Ammon's horn (tissue), 1 donor: ENCODE measurements at places on chromosomes 3 and 15.

- no peak for DNase-seq
Observed at GRCh38 chr3:103295974-103296570, 861.3 kb downstream of the ZPLD1 start.

DNA sequence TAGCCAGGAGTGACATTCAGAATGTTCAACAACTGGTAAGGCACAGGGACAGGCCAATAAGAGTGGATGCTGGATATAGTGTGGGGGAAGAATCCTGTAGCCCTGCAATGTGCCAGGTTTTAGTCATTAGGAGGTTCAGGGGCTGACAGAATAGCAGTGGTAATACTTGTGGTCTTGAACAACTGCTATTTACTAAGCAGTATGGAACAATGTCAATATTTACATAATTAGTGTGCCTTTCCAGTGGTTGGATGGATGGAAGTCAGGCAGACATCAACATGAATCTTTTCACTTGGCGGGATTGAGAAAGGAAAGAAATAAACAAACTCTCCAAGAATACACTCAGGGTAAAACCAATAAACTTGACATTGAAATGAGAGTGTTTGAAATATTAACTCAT, 55.1 kb downstream of the OTOL1 start:
- no peak for DNase-seq

GRCh38 chr3:181693280-181693679, 18.4 kb upstream of the SOX2 start:
- no peak for DNase-seq

- no peak for DNase-seq
Observed at GRCh38 chr3:140370686-140371085, 307.2 kb upstream of the TRIM42 start.

- peak; percentile 66 for DNase-seq
Observed at GRCh38 chr3:38843898-38844297, 27.9 kb upstream of the SCN10A start.

DNA sequence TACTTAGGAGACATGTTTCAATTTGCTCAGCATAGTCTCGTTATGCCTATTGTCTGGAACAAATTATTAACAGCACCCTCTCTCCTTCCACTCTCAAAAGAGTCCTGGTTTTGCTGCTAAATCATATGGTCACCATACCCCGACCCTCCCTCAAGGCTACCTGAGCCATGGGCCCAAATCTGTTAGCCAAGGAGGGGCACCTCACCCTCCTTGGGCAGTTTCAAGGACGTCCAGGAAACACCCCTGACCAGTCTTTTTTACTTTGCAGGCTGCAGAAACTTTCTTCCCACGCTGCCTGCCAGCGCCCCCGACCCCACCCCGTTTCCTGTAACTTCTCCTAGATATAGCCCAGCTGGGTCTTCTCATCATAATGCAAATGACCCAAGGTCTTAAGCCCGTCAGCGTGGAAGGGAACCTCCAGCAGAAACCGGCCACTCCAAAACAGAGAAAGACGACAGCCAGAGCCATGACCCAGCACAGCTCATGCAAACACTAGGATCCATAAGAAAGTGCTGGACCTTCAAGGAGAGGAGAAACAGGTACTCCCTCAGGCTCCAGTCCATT, 62.3 kb downstream of the ADCY5 start:
- no peak for DNase-seq

DNA sequence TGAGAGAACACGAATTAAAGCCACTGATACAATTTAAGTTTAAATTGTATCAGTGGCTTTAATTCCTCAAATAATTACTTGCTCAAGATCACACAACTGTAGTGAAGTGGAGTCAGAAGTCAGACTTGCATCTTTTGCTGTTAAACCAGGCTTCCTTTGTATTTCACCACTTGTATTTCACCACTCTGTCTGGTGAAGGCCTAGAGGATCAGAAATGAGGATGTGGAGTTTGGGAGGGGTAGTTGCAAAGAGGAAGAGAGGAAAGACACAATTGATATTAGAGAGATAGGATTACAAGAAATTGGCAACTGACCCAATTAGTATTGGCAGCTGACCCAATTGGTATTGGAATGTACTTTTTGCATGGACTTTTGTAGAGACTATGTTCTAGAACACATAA, 288.1 kb upstream of the GPR149 start:
- no peak for DNase-seq

GRCh38 chr15:81781395-81781794, 264.4 kb downstream of the MEX3B start:
- DNase-seq = no peak

DNA sequence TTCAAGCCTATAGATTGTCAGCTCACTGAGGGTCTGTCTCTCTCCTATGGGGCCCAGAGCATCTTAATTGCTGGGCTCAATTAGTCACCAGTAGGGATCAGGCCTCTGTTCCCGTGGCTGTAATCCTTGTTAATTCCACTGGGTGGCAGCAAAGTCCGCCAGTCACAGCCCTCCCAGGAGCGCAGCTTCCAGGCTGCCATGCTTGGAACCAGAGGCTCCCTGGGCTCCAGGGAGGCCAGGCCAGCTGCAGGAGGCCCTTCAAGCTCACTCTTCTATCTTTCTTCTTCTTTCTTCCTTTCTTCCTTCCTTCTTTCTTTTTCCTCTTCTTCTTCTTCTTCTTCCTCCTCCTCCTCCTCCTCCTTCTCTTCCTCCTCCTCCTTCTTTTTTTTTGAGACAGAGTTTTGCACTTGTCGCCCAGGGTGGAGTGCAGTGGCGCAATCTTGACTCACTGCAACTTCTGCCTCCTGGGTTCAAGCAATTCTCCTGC, 14.4 kb downstream of the RNU5B-1 start:
- peak; percentile 90 for DNase-seq

- DNase-seq = no peak
Observed at GRCh38 chr3:6567241-6567640, 293.7 kb upstream of the GRM7 start.

- peak; percentile 45 for DNase-seq
Observed at GRCh38 chr15:31387479-31388118, 61.0 kb downstream of the KLF13 start.

DNA sequence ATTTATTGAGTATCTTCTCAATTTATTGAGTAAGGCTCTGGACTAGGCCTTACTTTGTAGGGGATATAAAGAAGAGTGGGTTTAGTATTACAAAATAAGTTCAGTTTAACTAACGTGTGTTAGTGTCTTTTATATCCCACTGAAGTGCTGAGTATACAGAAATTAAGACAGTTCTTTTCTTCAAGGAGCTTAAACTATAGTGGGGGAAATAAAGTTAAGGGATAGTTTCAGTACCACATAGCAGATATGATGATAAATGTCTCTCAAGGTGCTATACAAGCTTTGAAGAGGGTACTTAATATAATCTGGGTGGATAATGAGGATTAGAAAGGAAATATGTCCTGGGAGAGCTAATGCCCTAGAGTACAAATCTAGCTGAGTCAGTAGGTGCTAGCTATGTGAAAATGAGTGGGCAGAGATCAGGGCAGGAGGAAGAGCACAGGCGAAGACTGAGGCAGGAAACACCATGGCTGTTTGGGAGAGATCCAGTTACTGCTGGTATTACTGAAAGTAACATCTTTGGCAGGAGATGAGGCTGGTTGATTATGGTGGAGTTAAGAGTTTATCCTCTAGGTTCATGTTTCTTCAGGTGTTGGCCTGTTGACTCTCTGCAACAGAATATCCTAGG, 46.0 kb downstream of the TEX9 start:
- DNase-seq = no peak

DNA sequence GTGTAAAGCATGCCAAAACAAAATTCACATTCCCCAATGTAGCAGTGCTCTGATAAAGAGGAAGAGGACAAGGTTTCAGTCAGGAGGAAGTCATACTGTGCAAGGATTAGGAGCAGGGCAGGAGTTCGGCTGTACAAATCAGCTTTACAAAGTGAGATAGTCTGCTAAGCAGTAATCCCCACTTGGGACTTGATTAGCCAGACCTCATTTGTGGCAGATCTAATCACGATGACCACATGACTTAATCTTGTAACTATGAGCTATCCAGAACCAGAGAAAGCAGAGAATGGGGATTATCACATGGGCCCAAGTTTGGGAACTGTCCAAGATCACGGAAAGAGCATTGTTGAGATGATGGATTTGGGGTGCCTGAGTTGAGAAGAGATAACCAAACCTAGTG, 7.8 kb downstream of the DCBLD2 start:
- no peak for DNase-seq

GRCh38 chr3:169529013-169529412, 134.5 kb downstream of the MECOM start:
- DNase-seq = no peak

DNA sequence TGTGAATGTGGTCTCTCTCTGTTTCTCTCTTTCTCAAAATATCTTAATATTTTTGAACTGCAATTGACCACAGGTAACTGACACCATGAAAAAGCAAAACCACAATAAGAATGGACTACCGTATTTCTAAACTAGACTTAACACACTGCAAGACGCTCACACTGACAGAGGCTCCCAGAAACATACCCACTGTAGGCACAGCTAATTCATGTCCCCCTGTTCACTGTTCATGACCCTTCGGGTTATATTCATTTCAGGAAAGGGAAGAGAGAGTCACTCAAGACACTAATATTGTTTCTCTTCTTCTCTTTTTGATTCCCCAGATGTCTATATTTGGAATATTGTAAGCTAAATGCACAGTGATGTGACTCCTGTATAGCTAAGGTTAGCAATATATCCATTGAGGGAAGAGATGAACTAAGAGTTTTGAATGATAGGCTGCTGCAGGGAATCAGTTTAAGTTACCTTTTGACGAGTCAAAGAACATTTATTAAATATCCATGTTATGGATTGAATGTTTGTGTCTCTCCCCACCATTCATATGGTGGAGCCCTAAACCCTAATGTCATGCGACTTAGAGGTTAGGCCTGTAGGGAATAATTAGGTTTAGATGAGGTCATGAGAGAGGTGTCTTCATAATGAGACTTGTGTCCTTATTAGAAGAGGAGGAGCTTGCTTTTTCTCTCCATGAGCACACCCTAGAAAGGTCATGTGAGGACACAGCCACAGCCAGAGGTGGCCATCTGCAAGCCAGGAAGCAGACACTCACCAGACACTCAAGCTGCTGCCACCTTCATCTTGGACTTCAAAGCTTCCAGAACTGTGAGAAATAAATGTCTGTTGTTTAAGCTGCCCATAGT, 216.6 kb upstream of the GRM7 start:
- DNase-seq = no peak

- DNase-seq = peak; percentile 61
Observed at GRCh38 chr15:82044373-82045178, 1.2 kb downstream of the MEX3B start.

DNA sequence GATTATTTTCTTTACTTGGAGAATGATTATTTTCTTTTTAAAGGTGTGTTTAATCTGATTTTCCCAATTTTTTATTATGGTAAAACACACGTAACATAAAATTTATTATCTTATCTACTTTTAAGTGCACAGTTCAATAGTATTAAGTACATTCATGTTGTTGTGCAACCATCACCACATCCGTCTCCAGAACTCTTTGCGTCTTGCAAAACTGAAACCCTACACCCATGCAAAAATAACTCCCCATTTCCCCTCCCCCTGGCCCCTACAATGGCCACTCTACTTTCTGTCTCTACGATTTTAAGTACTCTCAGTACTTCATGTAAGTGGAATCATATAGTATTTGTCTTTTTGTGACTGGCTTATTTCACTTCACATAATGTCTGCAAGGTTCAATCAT, 230.7 kb downstream of the SATB1 start:
- no peak for DNase-seq

- DNase-seq = no peak
Observed at GRCh38 chr15:71572452-71573053, 237.8 kb upstream of the NR2E3 start.

DNA sequence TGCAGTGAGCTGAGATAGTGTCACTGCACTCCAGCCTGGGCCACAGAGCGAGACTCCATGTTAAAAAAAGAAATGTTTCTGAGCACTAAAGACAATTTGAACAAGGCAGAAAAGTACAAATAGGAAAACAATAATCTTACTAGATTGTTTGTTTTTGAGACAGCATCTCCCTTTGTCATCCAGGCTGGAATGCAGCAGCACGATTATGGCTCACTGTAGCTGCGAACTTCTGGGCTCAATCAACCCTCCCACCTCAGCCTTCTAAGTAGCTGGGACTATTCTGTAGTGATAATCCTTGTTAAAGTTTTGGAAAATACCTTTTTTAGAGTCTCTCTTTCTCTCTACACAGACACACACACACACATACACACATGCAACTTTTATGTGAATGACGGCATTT, 107.1 kb downstream of the LPP start:
- no peak for DNase-seq

- no peak for DNase-seq
Observed at GRCh38 chr3:177145954-177146353, 51.3 kb downstream of the TBL1XR1 start.

DNA sequence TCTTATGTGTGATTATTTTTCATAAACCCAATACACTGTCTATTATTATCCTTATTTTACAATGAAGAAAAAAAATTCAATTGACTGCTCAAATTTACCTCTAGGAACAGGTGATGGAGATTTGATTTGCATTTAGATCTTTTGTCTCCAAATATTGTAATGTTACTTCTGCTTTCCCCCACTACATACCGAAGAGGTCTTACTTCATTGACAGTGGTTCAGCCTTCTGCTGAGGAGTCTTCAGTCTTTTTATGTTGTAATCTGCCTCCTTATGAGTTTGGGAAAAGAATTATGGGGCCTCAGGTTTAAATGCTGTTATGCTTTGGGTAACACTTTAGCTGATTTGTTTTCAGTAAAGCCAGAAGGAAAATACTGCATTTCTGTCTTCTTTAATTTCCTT, 199.5 kb downstream of the LPP start:
- DNase-seq = no peak

DNA sequence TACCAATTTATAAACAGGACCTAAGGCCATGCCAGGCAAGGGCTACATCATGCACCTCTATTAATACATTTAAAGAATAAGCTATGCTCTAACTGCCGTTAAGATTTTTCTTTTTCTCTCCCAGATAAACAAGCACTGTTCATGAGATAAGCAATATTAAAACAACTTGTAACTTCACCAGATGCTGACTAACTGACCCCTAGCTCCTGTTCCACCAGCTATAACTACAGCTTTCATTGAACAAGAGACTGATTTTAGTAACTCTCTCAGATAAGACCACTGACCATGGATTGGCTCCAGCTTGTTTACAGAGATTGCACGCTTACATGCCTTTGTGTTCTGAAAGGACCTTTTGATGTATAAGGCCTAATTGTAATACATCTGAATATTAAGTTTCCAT, 540.7 kb upstream of the NECTIN3 start:
- no peak for DNase-seq

DNA sequence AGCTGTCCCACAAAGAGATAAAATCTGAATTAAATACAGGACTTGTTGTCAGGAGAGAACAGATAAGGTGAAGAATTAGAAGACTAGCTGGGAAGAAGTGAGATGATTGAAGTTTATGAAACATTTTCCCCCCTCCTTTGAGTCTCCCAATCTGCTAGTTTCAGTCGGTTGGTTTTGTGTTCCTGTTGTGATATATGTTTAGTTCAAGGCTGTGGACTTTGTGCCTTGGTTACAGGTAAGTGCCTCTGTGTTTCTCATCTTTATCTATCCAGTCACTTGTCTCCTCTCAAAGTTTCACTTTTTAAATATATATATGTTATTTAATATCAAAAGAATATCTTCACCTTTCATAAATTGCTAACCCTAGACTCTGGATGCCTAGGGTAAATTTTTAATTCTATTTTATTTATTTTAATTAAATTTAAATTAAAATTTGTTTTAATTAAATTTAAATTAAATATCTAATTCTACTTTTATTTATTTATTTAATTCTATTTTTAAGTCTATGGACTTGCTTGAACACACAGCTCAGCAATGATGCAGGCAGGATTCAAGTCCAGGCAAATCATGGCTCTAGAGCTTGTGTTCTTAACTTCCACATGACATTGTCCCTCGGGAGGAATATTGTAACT, 190.0 kb downstream of the FHIT start:
- no peak for DNase-seq
